ENCODE measurements at places on chromosomes 5 and 9.

DNA sequence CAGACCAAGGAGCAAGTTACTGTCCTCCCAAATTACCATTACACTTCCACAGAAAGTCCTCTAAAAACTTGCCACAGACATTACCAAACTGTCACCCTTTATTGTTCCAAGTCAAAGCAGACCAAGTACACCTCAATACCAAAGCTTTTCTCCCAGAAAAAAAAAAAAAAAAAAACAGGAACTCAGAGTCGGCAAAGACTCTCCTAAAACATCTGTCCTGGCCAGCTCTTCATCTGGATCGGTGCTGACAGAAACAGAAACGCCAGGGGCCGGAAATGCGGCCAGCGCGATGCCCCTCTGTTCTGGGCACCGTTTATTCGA lies 718 bp downstream of the DEPDC1B start:
- no peak for DNase-seq

- peak; percentile 14 for DNase-seq
Observed at GRCh38 chr9:98678244-98678842, 30.4 kb downstream of the GABBR2 start.

- DNase-seq: peak; percentile 0
Observed at GRCh38 chr9:114035221-114035844, 42.8 kb downstream of the AMBP start.

GRCh38 chr5:115847290-115847689 lies 5.6 kb downstream of the AP3S1 start:
- DNase-seq: no peak

DNA sequence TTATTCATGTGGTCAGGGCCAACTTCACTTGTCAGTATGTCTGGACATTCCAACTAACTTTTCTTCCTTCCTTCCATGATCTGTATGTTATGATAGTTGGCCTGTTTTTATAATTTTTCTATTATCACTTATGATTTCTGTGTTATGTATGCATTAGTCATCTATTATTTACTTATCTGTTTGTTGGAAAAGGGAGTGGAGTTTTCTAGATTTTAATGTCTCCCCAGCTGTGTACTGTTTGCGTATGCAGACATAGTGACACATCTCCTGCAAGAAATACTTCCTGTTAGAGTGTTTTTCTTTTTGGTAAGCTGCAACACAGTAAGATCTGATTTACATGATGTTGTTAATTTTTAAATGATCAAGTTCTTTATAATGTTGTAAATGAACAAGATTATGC lies 8.7 kb upstream of the INSYN2B start:
- DNase-seq: no peak

DNA sequence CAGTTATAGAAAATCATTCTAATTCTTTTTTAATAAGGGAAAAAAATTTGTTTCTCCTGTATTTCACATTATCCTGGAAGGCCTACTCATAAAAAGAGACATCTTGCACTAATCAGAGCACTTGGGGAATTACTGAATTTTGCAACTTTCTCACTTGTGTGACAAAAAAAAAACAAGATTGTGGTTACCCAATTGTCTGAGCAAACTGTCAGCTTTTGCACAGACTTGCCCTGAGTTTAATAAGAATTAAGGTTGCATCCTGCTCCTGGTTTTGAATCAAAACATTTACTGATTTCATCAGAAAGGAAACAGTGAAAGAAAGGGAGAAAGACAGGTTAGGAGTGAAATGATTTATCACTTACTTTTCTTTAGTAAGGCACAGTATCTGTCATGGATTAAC lies 10.6 kb upstream of the SH3RF2 start:
- no peak for DNase-seq

- DNase-seq: no peak
Observed at GRCh38 chr5:13540168-13540750, 404.2 kb downstream of the DNAH5 start.

GRCh38 chr9:111759762-111760639 lies 34.7 kb downstream of the SHOC1 start:
- DNase-seq: peak; percentile 36

GRCh38 chr5:62263401-62263800 lies 42.6 kb upstream of the KIF2A start:
- no peak for DNase-seq

GRCh38 chr9:86944796-86945727 lies 2.2 kb downstream of the GAS1 start:
- DNase-seq: peak; percentile 57

- no peak for DNase-seq
Observed at GRCh38 chr9:36895744-36896260, 138.3 kb downstream of the PAX5 start.

DNA sequence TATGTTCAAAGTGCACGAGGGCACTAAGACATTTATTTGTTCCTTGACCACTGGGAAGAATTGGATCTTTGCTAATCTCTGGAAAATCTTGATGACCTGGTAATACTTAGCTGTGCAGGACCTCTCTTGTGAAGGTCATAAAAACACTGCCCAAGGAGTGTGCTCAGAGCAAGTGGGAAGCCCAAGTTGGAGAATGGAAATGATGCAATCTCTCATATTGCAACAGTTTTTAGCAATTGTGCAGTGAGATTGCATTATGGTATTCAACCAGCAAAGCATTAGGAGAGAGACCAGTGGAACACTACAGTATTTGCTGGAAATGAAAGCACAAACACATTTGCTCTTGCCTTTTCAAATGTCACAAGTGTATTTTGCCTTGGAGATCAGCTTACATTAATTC lies 34.5 kb downstream of the TXNDC8 start:
- no peak for DNase-seq

GRCh38 chr5:111502956-111503355 lies 9.4 kb downstream of the STARD4 start:
- DNase-seq: no peak

DNA sequence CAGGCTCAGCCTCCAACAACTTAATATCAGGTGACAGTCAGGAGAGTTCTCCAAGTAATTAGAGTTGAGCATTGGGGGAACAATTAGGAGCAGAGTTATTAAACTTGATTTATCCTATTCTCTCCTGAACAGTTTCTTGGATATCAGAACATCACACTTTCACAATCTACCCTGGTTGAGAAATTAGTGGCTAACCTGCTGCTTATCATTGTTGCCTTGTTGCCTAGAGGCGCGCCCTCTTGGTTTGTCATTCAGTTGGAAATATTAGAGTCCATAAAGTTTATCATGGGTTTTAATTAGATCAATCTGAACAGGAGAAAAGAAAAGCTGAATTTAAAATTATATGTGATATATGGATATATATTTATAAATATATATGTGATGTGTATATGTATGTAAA lies 291.1 kb downstream of the CCDC171 start:
- DNase-seq: no peak

DNA sequence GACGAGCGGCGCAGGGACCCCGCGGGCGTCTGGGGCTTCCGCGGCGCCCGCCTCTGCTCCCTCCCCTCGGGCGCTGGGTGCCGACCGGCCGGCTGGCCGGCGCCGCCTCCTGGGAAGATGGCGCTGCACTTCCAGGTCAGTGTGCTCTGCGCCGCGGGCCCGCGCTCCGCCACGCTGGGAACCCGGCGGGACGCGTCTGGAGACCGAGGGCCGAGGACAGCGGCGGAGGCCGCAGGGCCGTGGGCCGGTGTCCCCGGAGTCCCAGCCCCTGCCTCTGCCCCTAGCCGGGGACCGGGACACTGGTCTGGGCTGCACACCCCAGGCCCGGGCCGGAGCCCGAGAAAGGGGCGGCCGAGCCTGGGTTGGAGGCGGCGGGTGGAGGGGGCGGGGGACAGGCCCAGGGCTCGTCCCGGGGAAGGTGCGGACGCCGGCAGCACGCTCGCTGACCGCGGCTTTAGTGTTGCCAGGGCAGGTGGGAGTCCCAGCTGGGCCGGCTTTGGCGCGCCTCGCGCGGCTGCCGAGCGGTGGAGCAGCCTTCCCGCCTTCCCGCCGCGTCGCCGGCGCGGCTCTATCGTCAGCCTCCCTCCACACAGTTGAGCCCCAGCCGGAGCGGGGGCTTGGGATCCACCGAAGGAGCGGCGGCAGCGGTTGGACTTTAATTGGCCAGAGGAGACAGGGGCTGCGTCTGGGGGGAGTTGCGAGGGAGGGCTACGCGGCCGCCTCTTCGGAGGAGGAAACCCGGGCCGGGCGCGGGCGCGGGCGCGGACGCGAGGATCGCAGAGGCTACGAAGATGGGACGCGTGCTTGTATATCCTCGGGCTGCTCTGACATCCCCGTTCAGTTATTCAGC lies at the start of gene RANBP17:
Gene RANBP17 (plus strand): TSS at position 102 of the 850 bp plus-strand sequence.
- peak; percentile 89 for DNase-seq

- no peak for DNase-seq
Observed at GRCh38 chr5:102216678-102217077, 79.4 kb downstream of the SLCO4C1 start.

- no peak for DNase-seq
Observed at GRCh38 chr5:67358186-67358585, 161.6 kb upstream of the CD180 start.

DNA sequence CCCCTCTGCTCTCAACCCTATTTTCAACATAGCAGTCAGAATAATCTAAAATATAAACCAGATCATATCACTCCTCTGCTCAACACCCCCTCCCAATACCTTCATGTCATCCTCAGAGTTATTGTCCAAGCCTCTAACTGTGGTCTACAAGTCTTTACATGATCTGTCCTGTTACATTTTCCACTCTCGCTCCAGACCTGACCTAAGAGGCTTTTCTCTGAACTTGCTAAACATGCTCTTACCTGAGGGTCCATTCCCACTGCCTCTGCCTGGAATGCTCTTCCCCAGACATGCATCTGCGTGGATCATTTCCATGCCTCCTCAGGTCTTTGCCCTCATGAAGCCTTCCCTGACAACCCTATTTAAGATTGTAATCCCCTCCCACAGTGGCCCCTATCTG lies 12.0 kb downstream of the NIPSNAP3B start:
- DNase-seq: no peak
